ENCODE measurements at places on chromosomes 4 and X.

DNA sequence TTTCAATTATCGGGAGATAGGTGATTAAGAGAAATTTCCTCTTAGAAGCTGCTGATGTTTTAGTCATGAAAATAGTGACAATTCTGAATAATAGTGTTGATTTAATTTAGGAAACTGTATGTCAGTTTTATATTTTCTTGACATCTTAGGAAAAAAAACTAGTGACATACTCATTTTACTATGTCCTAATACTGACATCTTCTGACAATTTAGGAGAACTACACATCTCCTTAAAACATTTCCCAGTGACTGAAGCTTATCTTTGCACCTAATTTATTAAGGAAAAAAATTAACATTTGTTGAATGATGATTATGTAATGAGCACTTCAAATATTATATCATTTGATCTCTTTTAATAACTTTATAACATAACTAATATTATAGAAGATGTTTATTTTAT lies 42.0 kb upstream of the RBMXL3 start:
- DNase-seq, result no peak

DNA sequence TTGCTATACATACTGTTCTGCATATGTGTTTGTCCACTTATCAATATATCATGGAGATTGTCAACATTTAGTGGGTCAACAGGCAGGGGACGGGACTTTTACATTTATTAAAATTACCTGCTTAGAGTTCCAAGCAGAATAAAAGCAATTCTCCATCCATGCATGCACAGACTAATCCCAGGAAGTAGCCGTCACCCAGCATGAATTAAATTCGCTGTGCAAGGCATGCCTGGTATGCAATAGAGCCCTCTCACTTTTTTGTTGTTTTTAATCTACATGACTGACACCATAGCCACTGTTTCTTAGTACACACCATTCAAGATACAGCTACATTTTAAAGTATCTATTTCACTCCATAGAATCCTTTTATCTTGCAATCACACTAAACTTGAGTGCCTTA lies 108.9 kb downstream of the USP46 start:
- DNase-seq, result no peak

- no peak for DNase-seq
Measured at GRCh38 chrX:131595120-131595519, 51.2 kb downstream of the OR13H1 start.

DNA sequence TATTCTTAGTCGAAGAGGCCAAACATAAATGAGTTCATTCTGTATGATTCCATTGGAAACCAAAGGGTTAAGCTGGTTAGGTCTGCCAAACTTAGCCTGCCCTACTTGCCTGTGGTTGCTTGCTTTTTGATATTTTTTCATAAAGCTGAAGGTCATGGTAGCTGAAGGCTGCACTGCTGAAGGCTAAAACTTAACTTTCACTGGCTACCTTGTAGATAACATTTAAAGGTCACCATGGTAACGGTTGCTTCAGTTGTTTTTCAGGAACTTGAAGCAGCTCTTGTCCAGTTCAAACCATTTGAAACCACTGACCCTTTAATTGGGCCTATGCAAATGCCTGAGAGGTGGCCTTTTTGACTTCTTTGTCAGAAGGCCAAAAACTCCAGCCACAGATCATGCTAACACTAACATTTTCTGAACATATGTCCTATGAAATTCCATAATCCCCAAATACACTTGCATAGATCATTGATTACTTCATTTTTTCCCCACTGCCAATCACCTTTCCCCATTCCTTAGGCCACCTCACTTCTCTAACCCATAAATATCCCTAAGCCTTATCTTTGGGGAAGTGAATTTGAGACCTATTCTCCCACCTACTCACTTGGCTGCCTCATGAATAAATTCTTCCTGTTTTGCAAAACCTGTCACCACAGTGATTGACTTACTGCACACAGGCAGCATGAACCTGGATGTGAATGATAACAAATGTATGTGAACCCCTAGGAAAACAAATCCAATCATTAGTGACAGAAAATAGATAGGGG lies 10.7 kb upstream of the SMIM10L2A start:
- no peak for DNase-seq

DNA sequence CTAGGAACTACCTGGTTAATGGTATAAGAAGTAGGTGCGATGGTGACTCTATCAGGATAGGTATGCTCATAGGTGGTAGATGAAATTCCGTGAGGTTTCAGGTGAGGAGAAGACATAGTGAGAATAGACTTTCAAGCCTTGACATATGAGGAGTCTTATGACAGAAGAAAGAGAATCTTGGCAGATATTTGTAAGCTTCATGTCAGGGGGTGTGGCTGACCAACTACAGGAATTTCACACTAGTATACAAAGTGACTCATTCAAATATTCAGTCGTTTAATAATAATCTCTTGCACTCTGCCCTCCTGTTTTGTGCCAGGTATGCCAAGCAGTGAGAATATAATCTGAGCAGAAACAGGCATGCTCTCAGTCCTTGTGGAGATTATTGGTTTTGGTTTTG lies 22.8 kb downstream of the PACRGL start:
- no peak for DNase-seq

- DNase-seq, result peak; percentile 32
Measured at GRCh38 chr4:985123-985830, 1.6 kb upstream of the IDUA start.

GRCh38 chr4:189090174-189090814 lies 850.4 kb upstream of the FRG1 start:
- DNase-seq, result no peak

- no peak for DNase-seq
Measured at GRCh38 chr4:72418458-72418857, 150.6 kb downstream of the ADAMTS3 start.

- DNase-seq, result no peak
Measured at GRCh38 chr4:65597697-65598096, 72.6 kb downstream of the EPHA5 start.

GRCh38 chr4:113221990-113222389 lies 172.5 kb downstream of the ANK2 start:
- DNase-seq, result no peak

DNA sequence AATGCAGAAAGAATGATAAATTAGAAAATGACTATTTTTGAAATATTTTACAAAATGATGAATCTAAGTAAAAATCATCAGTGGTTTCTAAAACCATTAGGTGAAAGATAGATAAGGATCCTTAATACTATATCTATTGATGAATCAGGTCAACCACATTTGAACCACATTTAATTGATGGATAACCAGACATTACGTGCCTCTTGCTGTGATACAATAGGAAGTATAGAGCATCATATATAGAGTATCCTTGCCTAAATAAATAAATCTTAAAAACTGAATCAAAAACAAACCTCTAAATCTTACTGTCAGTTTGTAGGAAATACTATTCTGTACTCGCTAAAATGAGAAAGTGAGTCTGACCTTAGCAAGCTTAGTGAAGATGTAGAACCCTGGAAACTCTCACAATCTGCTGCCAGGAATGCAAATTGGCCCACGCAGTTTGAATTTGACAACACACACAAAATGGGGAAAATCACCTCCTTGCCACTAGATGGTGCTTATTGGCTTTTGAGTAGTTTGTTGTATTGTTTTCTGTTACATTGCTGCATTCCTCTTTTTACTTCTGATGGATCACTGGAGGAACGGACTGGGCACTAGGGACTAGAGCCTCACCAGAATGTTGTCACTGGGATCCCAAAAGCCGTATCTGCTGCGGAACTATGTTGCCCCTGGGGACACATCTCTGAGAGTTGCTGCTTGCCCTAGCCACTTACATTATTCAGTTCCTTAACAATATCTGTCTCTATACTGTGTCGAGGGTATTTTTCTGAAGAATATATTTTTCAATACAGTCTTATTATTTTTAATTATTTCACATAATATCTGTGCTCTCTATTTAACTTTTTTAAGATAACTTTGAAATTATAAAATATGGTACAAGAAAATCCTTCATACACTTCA lies 25.4 kb upstream of the SLAIN2 start:
- no peak for DNase-seq

GRCh38 chr4:136742333-136742732 lies 790.0 kb downstream of the PCDH18 start:
- no peak for DNase-seq

GRCh38 chr4:39706334-39706733 lies 8.4 kb downstream of the UBE2K start:
- no peak for DNase-seq

GRCh38 chr4:20486433-20486832 lies 213.8 kb upstream of the PACRGL start:
- no peak for DNase-seq

DNA sequence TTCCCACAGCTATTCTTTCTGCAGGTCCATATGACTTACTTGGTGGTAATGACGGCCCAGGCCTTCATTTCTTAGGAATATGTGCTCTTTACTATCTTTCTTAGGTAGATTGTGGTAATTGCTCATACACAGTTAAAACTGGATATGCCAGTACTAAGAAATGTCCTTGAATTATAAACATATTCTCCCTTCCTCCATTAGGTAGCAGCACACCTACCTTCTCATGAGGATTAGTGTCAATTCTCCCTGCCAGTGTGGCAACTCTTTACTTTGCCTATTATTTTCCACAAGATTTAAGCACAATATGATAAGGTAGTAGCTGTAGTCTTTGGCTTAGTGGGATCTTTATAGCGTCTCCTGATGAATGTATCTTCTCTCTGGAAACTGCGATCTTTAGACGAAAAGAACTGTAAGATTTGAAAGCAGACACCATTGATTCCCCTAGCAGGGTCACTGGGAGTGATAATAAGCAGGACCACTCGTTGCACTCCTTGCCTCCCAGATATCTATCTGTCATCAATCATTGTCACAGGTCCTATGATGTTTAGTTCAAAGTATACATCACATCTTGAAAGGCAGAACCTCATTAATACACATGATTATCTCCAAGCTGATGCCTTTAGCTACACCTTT lies 1240.7 kb downstream of the C4orf33 start:
- DNase-seq, result no peak

GRCh38 chr4:7540654-7541413 lies 106.1 kb upstream of the PSAPL1 start:
- DNase-seq, result no peak

DNA sequence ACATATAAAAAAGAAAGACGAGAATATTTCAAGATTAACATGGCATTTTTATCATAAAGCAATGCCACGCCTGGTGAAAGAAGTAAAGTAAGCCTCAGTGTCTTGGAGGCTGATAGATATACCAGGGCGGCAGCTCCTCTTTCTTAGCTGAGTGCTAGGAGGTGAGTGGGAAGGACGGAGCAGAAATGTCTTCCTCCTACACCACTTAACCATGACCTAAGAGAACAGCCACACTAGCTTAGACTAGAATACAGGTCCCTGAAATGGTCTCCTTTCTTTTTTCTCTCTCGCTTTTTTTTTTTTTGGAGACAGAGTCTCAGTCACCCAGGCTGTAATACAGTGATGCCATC lies 75.0 kb downstream of the NAF1 start:
- DNase-seq, result no peak

- DNase-seq, result no peak
Measured at GRCh38 chr4:78131403-78131802, 74.3 kb downstream of the FRAS1 start.

- no peak for DNase-seq
Measured at GRCh38 chrX:135425026-135425965, 3.6 kb downstream of the SMIM10L2A start.

- DNase-seq, result no peak
Measured at GRCh38 chrX:497186-498014, 110.7 kb upstream of the PPP2R3B start.

DNA sequence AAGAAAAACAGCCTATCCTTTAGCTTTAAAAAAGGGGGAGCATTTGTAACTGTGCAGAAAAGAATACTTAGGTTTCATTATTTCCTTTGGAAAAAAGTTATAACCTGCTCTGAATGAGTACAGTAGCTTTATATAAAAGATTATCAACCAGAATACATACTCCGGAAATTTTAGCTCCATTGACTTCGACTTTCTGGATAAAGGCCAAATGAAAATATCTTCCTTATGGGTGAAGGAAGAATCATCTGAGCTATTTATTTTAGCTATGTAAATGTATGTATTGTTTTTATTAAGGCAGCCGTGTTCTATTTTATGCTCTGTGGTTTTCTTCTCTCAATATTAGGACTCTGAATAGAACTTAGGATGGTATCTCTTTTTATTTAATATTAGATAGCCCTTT lies 69.0 kb upstream of the ETNPPL start:
- no peak for DNase-seq

DNA sequence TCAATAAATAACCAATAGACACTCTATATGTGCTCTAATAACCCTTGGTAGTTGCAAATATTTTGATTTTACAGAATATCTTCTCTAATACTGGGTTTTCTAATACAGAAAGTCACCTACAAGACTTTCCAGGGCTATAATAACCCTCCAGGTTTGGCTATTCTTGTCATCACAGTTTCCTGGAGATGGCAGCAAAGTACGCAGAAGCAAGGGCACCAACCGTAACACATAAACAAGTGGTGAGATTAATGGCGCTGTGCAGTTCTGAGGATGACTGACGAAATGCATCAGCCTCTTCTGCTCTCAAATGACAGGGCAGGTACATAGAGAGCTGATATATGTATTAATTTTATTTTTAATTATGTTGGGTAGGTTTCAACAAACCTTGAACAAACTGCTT lies 122.4 kb downstream of the C4orf33 start:
- no peak for DNase-seq

- no peak for DNase-seq
Measured at GRCh38 chr4:65661471-65661870, 8.8 kb downstream of the EPHA5 start.

All from stimulated activated CD4-positive, alpha-beta T cell treated with anti-CD3 and anti-CD28 coated beads, Interleukin-1b, Interleukin-23, amount 100 ng/mL, for 1 hour (primary cell).